SJCRH30 (cell line): ENCODE measurements at places on chromosomes 12 and 14. TPM values are rescaled to one million over a fixed set of nuclear protein-coding genes. Genes with fewer than 3 reads are reported as not detected.

DNA sequence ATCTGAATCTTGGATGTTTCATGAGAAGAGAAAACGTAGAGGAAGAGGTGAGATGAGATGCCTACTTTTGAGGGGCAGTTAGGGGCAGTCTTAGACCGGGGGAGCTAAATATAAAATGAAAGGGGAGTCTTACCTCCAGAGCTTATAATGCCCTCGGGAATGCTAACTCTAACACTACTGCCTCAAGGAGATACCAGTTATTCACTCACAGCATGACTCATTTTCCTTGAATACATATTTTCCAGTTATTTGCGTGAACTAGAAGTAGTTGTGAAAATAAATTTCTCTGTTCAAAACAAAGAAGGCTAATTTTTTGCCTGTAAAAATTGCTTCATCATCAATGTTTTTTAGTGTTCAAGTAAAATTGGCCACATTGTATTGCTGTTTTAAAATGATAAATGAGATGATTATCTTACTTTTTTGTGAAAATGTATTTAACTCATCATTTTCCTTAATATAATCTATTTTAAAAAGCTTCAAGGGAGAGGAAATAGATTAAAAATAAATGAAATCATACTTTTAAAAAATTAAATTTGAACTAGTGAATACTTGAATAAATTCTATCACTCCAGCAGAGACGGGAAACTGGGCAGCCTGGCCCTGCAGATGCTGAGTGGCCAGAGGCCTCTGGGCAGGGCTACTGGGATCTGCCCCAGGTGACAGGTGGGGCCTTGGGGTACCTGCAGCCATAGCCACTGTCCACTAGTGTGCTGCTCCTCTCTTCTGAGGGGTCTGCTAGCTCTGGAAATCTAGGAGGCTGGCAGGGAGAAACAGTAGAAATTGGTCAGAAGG lies 339.3 kb downstream of the EGLN3 start:
- no peak for DNase-seq

DNA sequence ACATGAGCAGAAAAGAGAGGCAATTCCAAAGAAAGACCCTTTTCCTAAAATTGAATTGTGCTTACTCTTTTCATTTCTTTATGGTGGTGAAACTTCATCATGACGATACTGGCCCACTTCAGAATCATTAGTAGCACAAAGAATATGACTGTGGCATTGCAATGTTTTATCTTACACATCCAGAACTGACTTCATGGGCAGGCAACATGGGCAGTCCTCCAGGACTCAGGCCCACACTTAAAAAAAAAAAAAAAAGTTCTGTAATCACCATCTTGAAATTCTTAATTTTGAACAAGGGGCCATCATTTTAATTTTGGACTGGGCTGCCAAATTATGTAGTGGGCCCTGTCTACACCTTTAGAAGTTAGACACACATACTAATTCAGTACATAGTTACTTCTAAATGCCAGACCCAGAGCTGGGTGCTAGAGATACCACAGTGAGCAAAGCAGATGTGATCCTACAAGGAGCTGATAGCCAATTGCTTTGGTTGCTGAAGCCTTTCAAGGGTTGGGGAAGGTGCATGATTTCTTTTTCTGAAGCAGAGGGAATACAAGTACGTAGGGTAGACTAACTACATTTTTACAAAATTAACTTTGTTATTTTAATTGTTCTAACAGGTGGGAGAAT lies 35.2 kb downstream of the HELB start:
- DNase-seq, result no peak

- DNase-seq, result no peak
These were observed 13.4 kb downstream of the HECTD4 start for GRCh38 chr12:112368856-112369255.

GRCh38 chr14:61167642-61168041 lies 113.5 kb downstream of the TMEM30B start:
- DNase-seq, result no peak

- no peak for DNase-seq
These were observed 6.6 kb downstream of the POMT2 start for GRCh38 chr14:77314043-77314442.

DNA sequence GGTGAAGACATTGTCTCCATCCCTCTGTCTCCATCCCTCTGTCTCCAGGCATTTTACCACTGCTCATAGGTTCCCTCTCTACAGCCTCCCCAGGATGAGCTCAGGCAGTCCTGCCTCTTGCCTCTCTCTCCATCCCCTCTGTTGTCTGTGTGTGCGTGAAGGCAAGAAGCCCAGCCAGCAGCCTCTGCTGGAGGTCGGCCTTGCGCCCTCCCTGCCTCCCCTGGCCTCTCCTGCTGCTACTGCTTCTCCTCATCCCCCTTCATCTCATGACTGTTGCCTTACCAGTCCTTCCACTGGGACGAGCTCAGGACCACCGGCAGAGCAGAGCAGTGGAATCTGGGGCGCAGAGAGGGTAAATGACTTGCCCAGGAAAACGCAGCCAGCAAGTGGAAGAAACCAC lies 3.2 kb downstream of the KRT80 start:
- no peak for DNase-seq

DNA sequence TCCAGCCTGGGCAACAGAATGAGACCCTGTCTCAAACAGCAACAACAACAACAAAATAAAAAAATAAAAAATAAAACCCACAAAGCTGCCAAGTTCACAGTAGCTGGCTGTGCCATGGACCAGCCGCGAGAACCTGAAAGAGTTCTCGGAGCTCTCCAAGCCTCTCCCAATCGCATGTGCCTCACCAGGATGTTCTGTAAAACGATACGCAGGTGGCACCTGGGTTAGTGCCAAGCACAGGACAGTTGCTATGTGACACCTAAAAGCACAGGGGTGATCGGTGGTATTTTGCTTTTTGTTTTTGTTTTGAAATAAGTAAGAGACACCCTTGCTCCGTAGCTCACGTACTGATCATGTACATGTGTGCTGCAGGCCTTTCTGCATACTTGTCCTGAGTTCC lies 52.4 kb downstream of the RFLNA start:
- DNase-seq, result no peak

DNA sequence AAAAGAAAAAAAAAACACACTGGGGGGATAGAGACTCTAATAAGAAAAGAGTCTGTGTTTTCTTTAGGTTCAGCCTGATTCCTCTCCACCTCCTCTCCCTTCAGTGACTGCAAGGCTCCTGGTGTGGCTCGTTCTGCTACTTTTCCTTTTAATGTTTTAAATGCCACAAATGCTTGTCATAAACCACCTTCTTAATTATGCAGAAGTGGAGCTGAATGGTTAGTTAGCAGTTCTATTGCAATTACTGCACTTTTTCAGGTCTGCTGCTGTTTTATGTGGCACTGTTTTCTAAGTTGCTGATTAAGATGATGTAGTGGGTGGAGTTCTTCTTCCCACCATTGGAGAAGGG lies 878.1 kb downstream of the DIO2 start:
- DNase-seq, result no peak

- no peak for DNase-seq
These were observed 40.1 kb downstream of the GALNT4 start for GRCh38 chr12:89484470-89484869.

Gene HOXC12
- not detected in 2 replicates for total RNA-seq

Gene CMA1
- total RNA-seq, result not detected in 2 replicates

Gene TRHDE
- total RNA-seq, result 0.08 and 0.26 TPM in 2 replicates

Gene STXBP6
- 2.4 and 2.9 TPM in 2 replicates for total RNA-seq

Gene TNS2
- total RNA-seq, result 13.3 and 16.1 TPM in 2 replicates
